Esophagus muscularis mucosa (tissue), 4 donors: ENCODE measurements at places on chromosomes 4 and X. TPM values are rescaled to one million over a fixed set of nuclear protein-coding genes. Genes with fewer than 3 reads are reported as not detected.

- H3K36me3 ChIP-seq: no peaks in the 10 kb centered on the region
- H3K4me1 ChIP-seq: no peaks in the 10 kb centered on the region
- no peak overlapping the region for H3K4me3 ChIP-seq
- no peaks in the 10 kb centered on the region for H3K27me3 ChIP-seq
- H3K27ac ChIP-seq: no peak overlapping the region
These were observed 900 bp downstream of the CTAG2 start for GRCh38 chrX:154652311-154653047.

DNA sequence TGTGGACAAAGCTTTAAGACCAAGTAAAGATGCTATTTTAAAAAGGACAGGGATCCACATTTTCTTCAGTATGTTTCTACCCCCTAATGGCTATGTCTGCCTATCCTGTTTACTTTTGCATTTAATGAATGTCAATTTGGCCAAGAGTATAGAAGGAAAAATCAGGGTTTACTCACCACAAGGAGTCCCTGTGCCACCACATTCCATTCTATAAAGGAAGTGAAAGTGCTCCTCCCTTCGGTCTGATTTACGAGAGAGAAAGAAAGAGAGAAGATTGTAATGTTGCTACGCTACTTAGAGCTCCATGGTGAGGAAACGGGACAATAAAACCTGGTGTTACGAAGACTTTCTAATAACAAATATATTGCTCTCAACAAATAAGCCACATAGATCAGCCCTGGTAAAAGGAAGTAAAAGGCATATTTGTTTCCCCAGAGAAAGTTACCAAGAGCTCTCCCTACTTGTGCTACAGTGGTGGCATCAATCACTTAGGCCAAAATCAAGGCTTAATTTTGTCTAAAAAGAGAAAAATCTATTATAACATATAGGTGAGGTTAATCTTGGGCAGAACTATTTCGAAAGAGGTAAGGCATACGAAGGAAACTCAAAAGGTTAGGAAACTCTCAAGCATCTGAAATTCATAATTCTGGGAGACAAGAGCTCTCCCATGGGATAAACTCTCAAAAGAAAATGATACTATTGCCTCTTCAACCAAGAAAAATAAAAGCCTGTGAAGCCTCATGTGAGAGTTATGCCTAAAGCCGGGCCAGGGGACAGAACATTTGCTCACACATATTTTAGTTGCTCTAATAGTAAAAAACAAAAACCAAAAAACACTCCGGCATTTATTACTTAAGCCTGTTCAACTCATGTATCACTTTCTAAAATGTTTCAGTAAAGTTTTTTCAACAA lies 29.5 kb downstream of the TAPT1 start:
- H3K4me3 ChIP-seq: peak overlapping the region; percentile 43
- no peak for DNase-seq
- peak overlapping the region; percentile 67 for H3K27ac ChIP-seq
- peaks cover 65% of the 10 kb centered on the region for H3K4me1 ChIP-seq
- no peaks in the 10 kb centered on the region for H3K36me3 ChIP-seq
- no peaks in the 10 kb centered on the region for H3K27me3 ChIP-seq

DNA sequence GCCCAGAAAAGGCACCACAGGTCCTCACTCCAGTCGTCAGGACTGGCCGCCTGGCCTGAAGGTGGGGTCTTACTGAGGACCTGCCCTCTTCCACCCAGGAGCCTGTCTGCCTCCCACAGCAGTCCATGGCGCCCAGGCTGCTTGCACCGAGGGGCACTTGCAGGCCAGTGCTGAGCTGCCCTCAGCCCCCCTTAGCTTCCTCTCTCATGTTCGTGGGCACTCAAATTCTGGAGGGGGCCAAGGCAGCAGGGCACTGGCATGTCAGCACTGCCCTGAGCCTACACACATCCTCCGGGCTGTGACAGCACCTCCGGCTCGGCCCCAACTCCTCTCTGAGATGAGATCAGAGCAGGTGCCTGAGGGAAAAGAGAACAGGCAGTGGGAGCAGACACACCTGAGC lies 27.2 kb upstream of the ZBTB33 start:
- no peaks in the 10 kb centered on the region for H3K36me3 ChIP-seq
- no peaks in the 10 kb centered on the region for H3K27me3 ChIP-seq
- DNase-seq: no peak
- H3K4me3 ChIP-seq: no peak overlapping the region

DNA sequence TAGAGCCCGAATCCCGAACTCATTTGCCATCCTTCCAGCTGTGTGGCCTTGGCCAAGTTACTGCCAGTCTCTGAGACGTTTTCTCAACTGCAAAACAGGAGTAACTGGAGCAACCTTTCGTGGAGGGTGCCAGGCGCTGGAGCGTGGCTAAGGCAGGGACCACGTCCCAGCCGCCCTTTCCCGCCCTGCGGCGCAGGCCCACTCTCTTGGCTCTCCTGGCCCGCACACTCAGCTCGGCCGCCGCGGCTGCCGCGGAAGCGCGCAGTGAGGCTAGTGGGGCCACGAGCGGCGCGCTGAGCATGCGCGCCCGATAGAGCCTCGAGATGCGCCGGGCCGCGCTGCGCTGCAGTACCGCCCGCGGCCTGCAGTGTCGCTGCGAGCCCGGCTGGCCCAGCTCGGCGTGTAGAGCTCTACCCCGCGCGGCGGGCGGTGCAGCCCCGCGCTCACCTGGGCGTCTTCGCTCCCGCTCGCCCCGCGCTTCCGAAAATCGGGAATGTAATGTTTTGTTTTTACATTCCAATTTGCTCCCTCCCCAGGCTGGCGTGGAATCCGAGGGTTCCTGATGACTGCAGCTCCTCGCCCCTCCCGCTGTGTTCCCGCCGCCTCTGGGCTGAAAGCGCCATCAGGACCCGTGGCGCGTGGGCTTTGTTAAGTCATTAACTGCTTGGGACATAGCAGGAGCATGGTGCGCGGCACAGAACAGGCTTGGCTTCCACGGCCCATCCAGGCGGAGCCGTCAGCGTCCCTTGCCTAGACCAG lies 4.0 kb upstream of the ZNF518B start:
- peaks cover 4% of the 10 kb centered on the region for H3K27me3 ChIP-seq
- H3K4me3 ChIP-seq: peak overlapping the region; percentile 31
- no peaks in the 10 kb centered on the region for H3K36me3 ChIP-seq

DNA sequence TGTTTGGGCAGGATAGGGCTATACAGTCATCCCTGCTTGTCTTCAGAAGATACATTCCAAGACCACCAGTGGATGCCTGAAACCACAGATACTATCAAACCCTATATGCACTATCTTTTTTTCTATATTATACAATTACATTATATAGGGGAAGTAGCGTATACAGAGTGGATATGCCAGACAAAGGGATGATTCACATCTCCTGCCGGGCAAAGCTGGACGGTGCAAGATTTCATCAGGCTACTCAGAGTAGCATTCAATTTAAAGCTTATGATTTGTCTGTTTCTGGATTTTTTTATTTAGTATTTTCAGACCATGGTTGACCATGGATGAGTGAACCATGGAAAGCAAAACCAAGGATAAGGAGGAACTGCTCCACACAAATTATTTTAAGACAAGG lies 7.0 kb upstream of the AMTN start:
- no peaks in the 10 kb centered on the region for H3K27me3 ChIP-seq
- DNase-seq: no peak
- no peak overlapping the region for H3K27ac ChIP-seq
- H3K36me3 ChIP-seq: no peaks in the 10 kb centered on the region

Gene GUCY1B1
- total RNA-seq: 61.9 TPM

DNA sequence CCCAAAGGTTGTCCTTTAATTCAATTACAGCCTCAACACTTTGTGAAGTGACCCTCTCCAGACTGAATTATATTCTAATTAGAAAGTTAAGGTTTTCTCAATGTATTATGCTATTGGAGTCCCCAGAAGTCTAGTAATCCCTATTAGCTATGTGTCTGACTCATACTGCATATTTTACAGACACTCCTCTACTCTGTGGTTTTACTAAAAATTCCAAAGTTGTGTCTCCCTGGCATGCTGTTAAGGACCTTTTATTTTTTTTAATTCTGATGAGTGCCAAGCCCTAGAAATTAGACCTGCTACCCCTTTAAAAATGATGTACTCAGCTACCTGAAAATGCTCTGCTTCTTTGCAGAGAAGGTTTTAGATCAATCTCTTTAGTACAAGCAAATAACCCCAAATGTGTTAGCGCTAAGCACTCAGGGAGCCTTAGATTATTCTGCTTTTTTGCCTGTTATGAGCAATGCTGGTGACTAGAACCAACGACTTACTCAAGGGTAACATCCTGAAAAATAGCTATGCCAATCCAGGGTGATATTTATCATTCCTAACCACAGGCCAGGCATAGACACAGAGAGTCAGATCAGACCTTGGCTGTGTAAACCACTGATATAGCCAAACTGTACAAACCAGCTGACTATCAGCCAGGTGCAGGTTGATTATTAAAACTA lies 26.1 kb upstream of the CXCL13 start:
- no peak for DNase-seq
- H3K4me3 ChIP-seq: no peak overlapping the region
- H3K4me1 ChIP-seq: no peaks in the 10 kb centered on the region

Gene DNAJB14
- 28.5 TPM for total RNA-seq

Gene RIBC1
- total RNA-seq: 0.40 TPM

- no peaks in the 10 kb centered on the region for H3K36me3 ChIP-seq
- H3K4me1 ChIP-seq: peaks cover 97% of the 10 kb centered on the region
- H3K27ac ChIP-seq: peak overlapping the region; percentile 67
- peak overlapping the region; percentile 28 for H3K4me3 ChIP-seq
- no peaks in the 10 kb centered on the region for H3K27me3 ChIP-seq
- DNase-seq: no peak
These were observed 8.1 kb downstream of the SH3BP2 start for GRCh38 chr4:2800691-2801596.

DNA sequence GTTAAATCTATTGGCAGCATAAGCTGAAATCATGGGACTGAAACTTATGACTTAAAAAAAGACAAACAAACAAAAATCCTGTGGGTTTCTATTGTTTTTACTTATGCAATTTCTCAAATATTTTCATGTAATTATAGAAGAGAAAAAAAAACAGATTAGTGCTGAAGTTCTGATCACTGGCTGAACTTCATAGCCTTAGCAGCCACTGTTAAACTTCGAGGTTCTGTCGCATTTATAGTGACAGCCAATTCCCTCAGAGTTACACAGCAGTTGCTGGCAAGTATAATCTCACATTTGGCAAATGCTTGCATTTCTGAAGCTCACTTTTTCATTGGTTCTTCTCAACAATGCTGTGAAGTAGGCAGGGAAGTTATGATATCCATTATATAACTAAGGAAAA lies 748.9 kb upstream of the MAGEB2 start:
- DNase-seq: no peak
- H3K27me3 ChIP-seq: no peaks in the 10 kb centered on the region
- no peak overlapping the region for H3K4me3 ChIP-seq
- no peak overlapping the region for H3K27ac ChIP-seq
- H3K36me3 ChIP-seq: no peaks in the 10 kb centered on the region

- H3K27ac ChIP-seq: no peak overlapping the region
- no peak overlapping the region for H3K4me3 ChIP-seq
- H3K36me3 ChIP-seq: no peaks in the 10 kb centered on the region
- H3K4me1 ChIP-seq: no peaks in the 10 kb centered on the region
These were observed 96.5 kb downstream of the ASB9 start for GRCh38 chrX:15173411-15173810.

- no peak overlapping the region for H3K27ac ChIP-seq
- no peak overlapping the region for H3K4me3 ChIP-seq
- DNase-seq: no peak
- no peaks in the 10 kb centered on the region for H3K27me3 ChIP-seq
- H3K36me3 ChIP-seq: no peaks in the 10 kb centered on the region
These were observed 340.3 kb downstream of the ZNF674 start for GRCh38 chrX:46204721-46205422.

DNA sequence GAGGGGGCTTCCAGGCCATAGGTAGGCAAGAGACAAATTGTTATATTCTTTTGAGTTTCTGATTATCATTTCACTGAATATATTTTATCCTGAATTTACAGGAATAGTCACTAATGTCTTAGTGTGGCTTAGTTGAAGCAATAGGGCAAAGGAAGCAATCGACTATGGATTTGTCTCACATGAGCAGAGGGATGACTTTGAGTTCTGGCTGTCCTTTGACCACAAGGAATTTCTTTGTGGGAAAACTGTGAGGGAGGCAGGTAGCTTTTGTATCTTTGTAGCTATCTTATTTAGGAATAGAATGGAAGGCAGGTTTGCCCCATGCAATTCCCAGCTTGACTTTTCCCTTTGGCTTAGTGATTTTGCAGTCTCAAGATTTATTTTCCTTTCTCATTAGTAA lies 207.3 kb upstream of the ANXA10 start:
- no peak overlapping the region for H3K27ac ChIP-seq
- no peaks in the 10 kb centered on the region for H3K36me3 ChIP-seq
- H3K4me3 ChIP-seq: no peak overlapping the region
- no peaks in the 10 kb centered on the region for H3K27me3 ChIP-seq
- DNase-seq: no peak
- no peaks in the 10 kb centered on the region for H3K4me1 ChIP-seq

DNA sequence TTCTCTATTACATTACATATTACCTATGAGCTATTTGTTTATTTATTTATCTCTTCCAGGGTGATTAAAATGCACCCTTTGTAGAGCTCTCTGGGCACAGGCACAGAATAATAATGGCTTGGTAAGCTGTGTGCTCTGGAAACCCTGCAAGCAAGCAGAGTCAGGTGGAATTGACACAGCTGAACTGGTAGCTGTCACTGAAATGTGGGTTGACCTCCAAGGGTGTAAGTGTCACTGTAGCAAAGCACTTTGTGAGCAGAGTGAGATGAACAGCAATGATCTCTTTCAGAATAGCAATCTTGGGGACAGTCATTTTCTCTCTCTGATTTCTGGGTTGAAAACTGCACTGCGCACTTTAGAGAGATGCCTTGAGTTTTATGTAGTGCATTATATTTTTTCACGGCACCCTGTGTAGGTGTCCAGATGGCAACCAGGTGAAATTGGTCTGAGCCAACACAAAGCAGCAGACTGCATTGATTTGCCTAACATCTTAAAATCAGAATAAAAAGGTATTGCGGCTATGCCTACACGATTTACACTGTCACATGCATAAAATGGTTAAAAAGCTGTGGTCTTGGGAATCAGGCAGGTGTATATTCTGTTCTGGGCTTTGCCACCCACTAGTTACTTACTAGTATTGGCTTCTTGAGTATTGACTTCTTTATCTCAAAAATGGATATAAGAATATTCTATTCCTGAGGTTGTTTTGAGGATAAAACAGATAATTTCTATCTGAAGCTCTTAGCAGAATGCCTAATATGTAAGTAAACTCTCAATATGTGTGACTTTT lies 450.3 kb downstream of the RAPGEF2 start:
- H3K27me3 ChIP-seq: no peaks in the 10 kb centered on the region
- no peak overlapping the region for H3K27ac ChIP-seq
- no peak for DNase-seq
- H3K36me3 ChIP-seq: no peaks in the 10 kb centered on the region
